ENCODE measurements at places on chromosomes 5 and 9. TPM values are rescaled to one million over a fixed set of nuclear protein-coding genes. Genes with fewer than 3 reads are reported as not detected.

- H3K27me3 ChIP-seq = no peaks in the 10 kb centered on the region
- H3K36me3 ChIP-seq = no peaks in the 10 kb centered on the region
- no peak for DNase-seq
- H3K4me3 ChIP-seq = no peak overlapping the region
These were observed 40.7 kb downstream of the TLR4 start for GRCh38 chr9:117744856-117745389.

DNA sequence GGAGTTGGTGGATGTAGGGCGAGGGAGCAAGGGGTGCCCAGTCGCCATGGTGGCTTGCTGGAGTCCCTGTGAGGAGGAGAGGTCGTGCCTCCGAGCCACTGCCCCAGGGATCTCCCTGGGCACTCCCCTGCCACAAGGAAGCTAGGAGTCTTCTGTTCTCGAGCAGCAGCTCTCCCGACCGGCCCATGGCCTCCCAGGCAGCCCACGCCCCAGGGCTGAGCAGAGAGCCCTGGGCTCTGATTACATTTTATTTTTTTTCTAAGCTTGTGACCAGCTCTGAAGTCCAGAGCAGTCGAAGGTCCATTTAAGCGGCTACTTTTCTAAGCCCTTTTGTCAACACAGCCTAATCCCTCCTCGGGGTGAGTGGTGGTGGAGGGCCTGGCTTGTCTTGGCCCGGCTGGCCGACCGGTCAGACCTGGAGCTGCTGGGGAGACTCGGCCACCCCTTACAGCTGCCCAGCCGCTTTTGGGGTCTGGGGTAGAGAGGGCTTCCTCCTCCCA is 2.1 kb downstream of the RXRA start:
- H3K4me1 ChIP-seq = peaks cover 22% of the 10 kb centered on the region
- DNase-seq = no peak
- H3K36me3 ChIP-seq = no peaks in the 10 kb centered on the region
- no peak overlapping the region for H3K27ac ChIP-seq
- no peak overlapping the region for H3K4me3 ChIP-seq
- no peaks in the 10 kb centered on the region for H3K27me3 ChIP-seq

- no peaks in the 10 kb centered on the region for H3K36me3 ChIP-seq
- H3K4me3 ChIP-seq = no peak overlapping the region
- H3K27ac ChIP-seq = no peak overlapping the region
- H3K27me3 ChIP-seq = no peaks in the 10 kb centered on the region
- H3K4me1 ChIP-seq = no peaks in the 10 kb centered on the region
- no peak for DNase-seq
These were observed 140.6 kb upstream of the SLC12A2 start for GRCh38 chr5:127943061-127943371.

DNA sequence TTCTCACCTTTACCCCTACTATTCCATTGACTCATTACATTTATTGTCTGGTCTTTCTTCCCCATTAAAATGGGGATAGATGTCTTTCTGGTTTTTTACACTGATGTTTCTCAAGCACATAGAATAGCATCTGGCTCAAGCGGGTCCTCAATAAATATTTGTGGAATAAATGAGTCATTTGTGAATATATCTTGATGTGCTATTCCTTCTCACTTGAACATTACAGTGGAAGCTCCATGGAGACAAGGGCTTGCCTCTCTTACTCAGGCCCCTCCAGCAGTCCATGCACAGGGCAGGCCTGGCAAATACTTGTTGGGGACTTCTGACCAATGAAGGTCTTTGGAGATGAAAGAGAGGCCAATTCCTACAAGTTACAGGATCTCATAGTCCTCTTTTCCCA is 151.7 kb upstream of the TAS2R1 start:
- no peaks in the 10 kb centered on the region for H3K4me1 ChIP-seq
- H3K27me3 ChIP-seq = no peaks in the 10 kb centered on the region
- no peak for DNase-seq

- no peak for DNase-seq
- no peak overlapping the region for H3K4me3 ChIP-seq
- no peak overlapping the region for H3K27ac ChIP-seq
- no peaks in the 10 kb centered on the region for H3K27me3 ChIP-seq
- H3K4me1 ChIP-seq = no peaks in the 10 kb centered on the region
These were observed 120.0 kb downstream of the ZNF354C start for GRCh38 chr5:179180061-179180610.

GRCh38 chr5:64201996-64202395 is 36.4 kb downstream of the RNF180 start:
- H3K27me3 ChIP-seq = no peaks in the 10 kb centered on the region
- no peak overlapping the region for H3K4me3 ChIP-seq
- no peak for DNase-seq
- H3K36me3 ChIP-seq = no peaks in the 10 kb centered on the region
- H3K27ac ChIP-seq = no peak overlapping the region

DNA sequence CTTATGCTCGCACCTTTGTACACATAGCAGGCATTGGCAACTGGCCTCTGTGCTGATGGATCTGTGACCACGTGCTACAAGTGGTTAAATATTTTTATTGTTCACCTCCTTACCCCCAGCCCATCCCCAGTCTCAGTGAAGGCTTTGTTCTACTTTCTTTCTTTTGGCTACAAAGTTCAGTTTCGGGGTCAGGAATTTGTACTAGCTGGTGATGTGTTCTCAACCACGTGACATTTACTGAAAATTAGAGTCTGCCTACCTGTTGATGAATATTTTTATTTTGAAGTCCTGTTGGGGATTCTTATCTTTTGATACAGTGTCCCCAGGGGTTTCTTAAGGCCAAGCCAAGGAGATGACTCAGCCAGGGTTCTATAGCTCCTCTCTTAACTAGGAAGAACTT is 47.8 kb downstream of the C9orf57 start:
- H3K36me3 ChIP-seq = no peaks in the 10 kb centered on the region
- peaks cover 5% of the 10 kb centered on the region for H3K4me1 ChIP-seq
- no peak overlapping the region for H3K4me3 ChIP-seq
- H3K27ac ChIP-seq = no peak overlapping the region
- no peak for DNase-seq

DNA sequence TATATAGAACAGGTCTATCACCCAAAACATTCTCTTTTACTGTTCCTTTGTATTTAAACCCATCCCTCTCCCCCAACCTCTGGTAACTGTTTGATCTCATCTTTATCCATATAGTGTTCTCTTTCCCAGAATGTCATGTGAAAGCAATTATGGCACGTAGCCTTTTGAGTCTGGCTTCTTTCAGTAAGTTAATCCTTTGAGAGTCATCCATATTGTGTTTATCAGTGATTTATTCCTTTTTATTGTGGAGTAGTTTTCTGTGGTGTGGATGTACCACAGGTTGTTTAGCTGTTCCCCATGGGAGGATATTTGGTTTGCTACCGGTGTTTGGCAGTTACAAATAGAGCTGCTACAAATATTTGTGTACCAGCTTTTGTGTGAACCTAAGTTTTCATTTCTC is 38.0 kb downstream of the HMGXB3 start:
- no peak overlapping the region for H3K4me3 ChIP-seq
- DNase-seq = no peak
- peaks cover 74% of the 10 kb centered on the region for H3K36me3 ChIP-seq

FYB1 gene
- 414 TPM for polyA plus RNA-seq

COL15A1 gene
- not detected for polyA plus RNA-seq

FAM151B gene
- not detected for polyA plus RNA-seq

C9 gene
- polyA plus RNA-seq = not detected

AK8 gene
- not detected for polyA plus RNA-seq

DMRT3 gene
- polyA plus RNA-seq = not detected

ZNF300 gene
- 0.25 TPM for polyA plus RNA-seq

FSD1L gene
- polyA plus RNA-seq = 1.2 TPM

ARHGEF37 gene
- not detected for polyA plus RNA-seq

SLC46A2 gene
- not detected for polyA plus RNA-seq

LPCAT1 gene
- 32.2 TPM for polyA plus RNA-seq

RNF183 gene
- polyA plus RNA-seq = not detected

Measured in CD4-positive, alpha-beta memory T cell (primary cell).